NCI-H69 (cell line): ENCODE measurements at places on chromosomes 3 and 15.
A peak's percentile ranks its signal among the peaks of the same experiment; 100 is the strongest.

GRCh38 chr3:46882377-46883053 is 5.0 kb downstream of the PTH1R start:
- DNase-seq = peak; percentile 26

- peak; percentile 32 for DNase-seq
Observed at GRCh38 chr3:162760789-162761188, 1264.2 kb downstream of the OTOL1 start.

DNA sequence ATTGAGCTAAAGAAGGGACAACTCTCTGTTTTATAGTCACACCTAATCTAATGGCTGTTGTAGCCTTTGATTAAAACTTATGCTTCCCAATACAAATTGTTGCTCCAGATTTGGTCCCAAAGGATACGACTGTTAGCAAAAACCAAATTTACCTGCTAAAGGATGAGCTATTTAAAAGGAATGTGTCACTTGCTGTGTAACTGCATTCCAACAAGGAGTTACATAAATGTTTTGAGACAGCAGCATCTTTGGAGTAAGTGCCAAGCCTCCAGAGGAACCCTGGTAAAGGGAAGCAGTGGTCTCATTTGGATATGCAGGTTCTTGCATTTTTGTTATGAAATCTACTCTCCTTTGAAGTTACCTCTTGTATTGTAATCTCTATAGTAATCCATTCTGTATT is 233.3 kb downstream of the THSD4 start:
- no peak for DNase-seq

DNA sequence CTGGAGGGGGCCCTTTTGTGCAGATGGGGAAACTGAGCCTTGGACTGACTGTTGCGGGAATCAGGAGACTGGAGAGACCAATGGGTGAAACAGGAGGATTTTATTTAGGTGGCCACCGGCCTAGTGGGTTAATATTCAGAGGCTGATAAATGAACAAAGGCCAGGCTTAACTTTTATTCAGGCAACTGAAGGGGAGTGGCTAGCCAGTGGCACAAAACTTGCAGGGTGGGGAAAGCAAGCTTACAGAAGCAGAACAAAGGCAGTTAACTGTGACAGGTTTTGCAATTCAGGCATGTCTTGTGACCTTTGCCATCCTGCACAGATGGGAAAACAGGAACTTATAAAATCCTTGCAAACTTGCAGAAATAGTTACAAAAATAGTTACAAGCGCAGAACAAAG is 24.9 kb upstream of the ACAD9 start:
- no peak for DNase-seq

DNA sequence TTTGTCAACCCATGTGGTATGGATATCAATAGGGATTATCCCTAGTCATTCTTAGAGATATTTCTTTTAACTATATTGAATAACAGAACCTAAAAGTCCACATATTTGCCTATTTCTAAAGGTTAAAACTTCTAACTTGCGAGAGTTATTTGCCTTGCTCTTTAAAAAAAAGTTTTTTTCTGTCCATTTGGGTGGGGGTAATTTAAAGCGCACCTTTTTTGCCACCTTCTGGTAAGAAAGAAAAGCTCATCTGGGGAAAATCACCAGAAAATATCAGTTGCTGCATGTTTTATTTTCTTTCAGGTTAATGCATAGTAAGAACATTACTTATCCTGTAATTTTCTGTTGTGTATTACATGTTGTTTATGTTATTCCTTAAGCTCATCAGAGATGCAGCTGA is 242.0 kb upstream of the GOLGA6L4 start:
- no peak for DNase-seq

GRCh38 chr3:177195242-177195991 is 1.9 kb downstream of the TBL1XR1 start:
- peak; percentile 83 for DNase-seq

DNA sequence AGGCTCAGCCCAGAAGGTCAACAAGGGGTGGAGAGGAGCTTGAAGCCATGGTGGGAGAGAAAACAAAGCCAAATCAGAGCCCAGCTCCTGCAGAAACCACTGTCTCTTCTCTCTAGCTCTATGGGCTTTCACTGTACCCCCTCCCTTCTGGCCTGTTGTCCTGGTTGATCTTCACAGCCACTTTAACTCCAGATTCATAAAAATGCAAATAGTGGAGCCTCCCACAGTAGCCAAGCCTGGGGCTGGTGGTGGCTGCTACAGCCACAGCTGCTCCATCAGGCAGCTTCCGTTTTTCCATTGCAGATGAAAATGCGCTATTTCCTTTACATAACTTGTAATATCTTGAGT is 20.7 kb upstream of the CAV3 start:
- DNase-seq = no peak

DNA sequence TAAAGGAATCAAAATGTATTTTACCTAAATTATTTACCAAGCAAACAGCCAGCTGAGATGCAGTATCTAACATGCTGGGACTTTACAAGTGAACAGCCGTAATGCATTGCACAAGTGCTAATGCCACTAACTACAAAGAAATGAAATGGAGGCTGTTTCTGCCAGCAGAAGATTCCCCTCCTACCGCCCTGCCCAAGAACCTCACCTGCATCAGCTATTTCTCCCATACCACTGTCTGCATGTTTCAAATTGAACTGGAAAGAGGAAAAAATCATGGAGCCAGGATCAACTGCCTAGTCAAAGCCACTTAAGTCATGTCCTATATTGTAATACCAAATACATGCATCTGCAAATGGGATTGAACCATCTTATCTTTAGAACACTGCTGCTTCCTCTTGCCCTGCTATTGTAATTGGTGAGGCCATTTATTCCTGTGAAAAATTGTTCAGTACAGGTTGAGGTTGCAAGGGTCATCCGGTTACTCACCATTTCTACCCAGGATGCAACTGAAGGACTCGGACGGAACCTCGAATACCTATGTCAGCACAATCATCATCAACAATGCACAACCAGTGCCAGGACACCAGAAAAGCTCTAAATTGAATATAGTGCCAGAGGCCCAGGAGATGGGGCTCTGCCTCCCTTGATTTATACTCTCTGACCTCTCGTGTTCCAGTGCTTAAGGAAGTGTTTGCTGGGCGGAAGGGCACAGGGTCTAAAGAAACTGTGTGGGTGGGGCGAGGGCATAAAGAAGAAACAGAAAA is 27.5 kb downstream of the ANXA2 start:
- DNase-seq = peak; percentile 45

DNA sequence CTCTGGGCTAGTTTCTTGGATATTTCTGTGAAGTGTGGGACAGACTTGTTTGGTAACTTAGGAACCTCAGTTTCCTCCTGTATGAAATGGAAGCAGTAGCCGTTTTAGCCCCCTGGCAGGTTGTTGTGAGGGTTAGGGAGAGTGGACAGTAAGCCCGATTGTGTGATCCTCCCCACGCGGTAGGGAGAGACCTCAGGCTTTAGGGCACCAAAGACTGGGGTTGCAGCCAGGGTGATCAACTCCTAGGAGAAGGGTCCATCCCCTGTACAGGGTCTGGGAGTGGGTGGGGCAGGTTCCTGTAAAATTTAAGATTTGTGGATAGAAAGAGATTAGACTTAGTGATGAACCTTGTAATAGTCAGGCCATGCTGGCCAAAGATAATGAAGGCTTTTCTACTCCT is 120.5 kb downstream of the SMAD6 start:
- DNase-seq = no peak

- no peak for DNase-seq
Observed at GRCh38 chr15:26773917-26774316, 1.1 kb upstream of the GABRB3 start.

DNA sequence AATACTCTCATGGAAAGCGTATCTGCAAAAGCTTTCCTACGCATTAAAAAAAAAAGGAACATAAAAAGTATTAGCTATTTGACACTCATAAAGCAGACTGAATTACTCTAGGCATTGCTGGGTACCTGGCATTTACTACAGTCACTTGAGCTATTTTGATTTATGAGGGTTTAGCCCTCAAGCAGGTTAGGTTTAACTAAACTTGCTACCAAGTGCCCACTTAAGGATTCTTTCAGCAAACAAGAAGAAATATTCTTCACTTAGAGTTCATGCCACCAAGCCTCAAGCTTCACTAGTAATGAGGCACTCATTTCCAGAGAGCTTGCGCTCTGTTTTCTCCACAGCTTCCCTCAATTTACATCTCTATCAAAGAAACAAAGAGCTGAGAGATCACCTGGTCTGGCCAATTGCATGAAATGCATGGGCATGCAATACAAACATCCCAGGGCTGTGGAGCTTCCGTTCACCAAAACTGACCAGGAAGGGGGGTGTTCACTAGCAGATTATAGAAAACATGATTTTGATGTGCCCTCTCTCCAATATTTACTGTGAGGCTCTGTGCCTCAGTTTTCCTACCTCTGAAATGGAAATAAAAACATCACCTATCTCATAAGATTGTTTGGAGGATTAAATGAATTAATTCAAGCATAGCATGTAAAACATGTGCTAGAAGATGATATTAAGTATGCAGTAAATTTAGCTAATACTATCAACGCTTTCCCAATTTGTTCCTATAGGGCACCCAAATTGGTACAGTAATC is 217.3 kb downstream of the RORA start:
- no peak for DNase-seq

- DNase-seq = no peak
Observed at GRCh38 chr15:64163659-64164362, 989 bp upstream of the PPIB start.
